ENCODE measurements at places on chromosomes 3 and 15.

- no peak for DNase-seq
Measured at GRCh38 chr3:160746976-160747375, 9.1 kb upstream of the PPM1L start.

- DNase-seq = peak; percentile 47
Measured at GRCh38 chr3:172749230-172749965, 1.1 kb upstream of the ECT2 start.

DNA sequence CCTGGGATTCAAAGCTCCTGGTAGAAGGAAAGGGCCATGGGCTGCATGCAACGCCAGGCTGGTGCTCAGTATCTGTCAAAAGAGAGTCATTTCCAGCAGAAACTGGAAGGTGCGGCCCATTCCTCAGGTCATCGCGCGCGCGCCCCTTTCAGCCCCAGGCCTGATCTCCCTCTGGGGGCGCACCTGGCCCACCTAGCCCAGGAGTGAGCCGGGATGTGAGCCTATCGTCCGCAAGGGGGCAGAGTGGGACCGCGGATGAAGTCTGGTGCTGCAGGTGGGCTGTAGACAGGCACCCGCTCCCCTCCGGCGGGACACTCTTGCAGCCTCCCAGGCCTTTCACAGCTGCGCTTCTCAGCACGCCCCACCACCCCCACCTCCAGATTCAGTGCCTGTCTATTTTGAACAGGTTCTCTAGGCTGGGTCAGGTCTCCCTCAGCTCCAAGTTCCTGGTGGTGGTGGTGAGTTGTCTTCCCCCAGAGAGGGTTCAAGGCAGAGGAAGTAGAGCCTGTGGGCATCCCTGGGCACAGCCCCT lies 5.8 kb upstream of the RPL29 start:
- DNase-seq = peak; percentile 95

- no peak for DNase-seq
Measured at GRCh38 chr3:160781402-160781801, 25.4 kb downstream of the PPM1L start.
